ENCODE measurements at places on chromosomes 4 and X.

GRCh38 chr4:139901531-139902320 is 236.1 kb downstream of the MGST2 start:
- no peak for DNase-seq

GRCh38 chrX:22136711-22137110 is 104.6 kb downstream of the PHEX start:
- DNase-seq: no peak

DNA sequence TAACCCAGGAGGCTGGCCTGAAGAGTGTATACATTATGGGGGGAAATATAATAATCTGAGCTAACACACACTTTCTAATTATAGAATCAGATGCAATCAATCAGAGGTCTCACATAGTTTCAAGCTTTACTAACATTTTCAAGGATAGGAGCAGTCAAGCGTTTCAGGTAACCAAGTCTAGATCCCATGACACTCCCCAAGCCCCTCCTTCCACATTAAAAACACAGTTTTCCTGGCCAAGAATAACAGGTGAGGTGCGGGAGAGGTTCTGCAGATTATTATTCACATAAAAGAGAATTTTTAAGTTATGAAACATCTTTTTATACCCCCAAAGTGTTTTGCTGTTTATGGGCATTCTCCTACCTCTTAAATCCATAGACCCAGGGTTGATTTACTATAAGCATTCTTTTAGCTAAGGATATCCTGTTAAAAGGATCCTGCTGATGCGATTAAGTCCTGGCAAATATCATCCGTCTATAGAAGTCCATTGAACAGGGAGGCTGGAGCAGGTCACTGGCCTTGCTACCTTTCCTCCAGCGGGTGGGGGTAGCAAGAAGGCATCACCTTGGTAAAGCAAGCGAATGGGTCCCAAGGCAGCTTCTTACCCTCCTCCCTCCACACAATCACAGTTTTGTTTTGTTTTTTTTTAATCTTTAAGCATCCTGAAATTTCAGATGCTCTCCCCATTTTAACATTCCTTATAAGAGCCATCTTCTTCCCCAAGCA is 104.7 kb upstream of the GPM6A start:
- DNase-seq: no peak

DNA sequence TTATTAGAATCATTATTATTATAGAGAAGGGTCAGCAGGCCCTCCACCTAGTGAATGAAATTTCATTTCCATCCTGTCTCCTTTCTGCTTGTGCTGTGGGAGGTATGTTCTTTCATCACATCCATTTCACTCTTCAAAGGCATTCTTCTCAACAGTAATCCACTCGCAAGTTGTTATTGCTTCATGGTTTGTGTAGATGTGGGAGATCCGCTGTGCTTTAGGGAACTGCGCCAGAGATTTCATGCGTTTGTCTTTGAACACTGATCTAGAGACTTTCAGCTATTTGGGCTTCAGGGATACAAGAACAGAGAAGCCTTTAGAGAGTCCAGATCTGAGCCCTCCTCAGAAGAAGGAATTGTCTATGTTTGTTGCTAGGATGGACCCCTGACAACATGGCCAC is 53.5 kb upstream of the PUDP start:
- no peak for DNase-seq

- no peak for DNase-seq
Observed at GRCh38 chrX:108000751-108001150, 18.6 kb upstream of the TEX13B start.
